ENCODE measurements at places on chromosomes 12 and 14.

DNA sequence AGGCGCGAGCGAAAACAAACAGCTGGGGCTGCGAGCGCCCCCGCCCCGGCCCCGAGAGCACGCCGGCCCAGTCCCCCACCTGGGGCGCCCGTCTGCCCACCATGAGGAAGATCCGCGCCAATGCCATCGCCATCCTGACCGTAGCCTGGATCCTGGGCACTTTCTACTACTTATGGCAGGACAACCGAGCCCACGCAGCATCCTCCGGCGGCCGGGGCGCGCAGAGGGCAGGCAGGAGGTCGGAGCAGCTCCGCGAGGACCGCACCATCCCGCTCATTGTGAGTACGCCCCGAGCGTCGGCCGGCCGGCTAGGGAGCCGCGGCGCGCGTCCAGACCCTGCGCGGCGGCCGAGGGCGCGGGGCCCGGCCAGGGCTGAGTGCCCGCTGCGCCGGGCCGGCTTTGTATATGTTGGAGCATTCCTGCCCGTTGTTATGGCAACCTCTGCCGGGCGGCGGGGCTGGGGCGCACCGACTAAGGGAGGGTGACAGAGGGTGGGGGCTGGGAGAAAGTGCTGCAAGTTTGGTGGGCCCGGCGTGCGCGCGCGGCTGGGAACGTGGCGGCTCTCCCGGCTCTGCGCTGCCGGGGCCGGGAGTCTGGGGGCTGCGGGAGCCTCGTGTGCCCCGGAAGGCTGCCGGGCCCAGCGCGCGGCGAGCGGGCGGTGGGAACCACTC lies 367 bp downstream of the GALNT16 start:
- DNase-seq: no peak

- no peak for DNase-seq
Measured at GRCh38 chr14:105010891-105011291, 10.0 kb downstream of the CDCA4 start.

- peak; percentile 69 for DNase-seq
Measured at GRCh38 chr14:103544388-103545218, 15.6 kb downstream of the TRMT61A start.

DNA sequence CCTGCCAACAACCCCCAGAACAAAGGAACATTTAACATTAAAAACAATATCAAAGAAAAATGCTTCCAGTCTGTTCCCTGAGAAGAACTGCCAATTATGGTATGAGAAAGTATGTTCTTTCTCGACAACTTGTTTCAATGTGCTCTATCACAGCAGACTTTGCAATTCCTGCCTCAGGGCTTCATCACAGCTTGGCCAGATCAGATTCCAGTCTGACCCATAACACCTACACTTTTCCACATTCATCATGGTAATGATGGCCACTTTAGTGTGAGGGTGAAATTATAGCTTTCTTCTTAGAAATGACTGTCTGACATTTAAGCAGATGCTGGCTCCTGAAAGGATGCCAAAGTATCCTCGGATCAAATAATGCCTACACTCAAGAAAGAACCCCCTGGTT lies 17.0 kb downstream of the NEK9 start:
- DNase-seq: no peak

GRCh38 chr12:111457071-111457470 lies 51.3 kb downstream of the SH2B3 start:
- no peak for DNase-seq

- DNase-seq: no peak
Measured at GRCh38 chr14:22265319-22266141, 323.5 kb downstream of the DAD1 start.

- DNase-seq: no peak
Measured at GRCh38 chr14:101019990-101020710, 116.6 kb upstream of the RTL1 start.

DNA sequence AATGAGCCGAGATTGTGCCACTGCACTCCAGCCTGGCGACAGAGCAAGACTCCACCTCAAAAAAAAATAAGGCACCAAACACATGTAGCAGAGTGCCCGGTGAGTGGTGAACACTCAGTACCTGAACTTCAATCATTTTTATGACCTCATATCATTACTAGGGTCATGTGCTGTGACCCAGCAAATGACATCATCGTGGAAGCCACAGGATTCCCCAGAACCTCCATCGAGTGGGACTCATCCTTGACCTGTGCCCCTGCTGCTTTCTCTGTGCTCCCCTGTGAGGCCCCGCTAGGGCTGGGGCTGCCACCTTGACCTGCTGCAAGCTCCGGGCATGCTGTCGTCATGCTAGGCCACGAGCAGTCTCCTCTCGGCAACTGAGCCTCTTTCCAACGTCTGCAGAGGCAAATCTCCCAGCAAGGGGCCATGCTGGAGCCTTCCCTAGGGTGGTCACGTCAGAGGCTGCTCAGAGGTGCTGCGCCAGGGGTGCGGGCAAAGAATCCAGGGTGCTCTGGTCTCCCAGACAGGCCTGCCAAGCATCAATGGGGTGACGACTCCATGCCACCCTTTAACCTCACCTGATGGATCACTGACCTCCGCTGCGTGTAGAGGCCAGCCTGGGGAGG lies 18.5 kb downstream of the GLTP start:
- no peak for DNase-seq

- DNase-seq: no peak
Measured at GRCh38 chr14:103014466-103015228, 42.7 kb downstream of the CDC42BPB start.

DNA sequence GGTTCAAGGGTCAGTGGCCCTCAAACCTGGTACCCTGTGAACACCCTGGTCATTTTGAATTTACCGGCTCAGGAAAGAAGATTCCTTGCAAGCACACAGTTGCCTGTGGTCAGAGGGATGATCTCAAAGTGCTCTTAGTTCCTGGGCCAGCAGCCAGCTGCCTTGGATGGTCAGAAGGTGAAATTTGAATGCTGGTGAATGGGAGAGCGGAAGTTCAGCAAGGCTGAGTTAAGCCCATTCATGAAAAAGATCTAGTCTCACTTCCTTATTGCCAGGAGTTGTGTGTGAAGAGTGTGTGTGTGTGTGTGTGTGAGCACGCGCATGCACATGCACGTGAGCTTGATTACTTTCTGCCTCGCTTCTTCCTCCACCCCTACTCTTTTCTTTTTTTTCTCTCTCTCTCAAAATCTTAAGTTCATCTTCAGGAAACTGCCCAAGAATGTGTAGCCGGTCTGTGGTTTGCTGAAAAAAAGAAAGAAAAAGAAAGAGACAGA lies 155.5 kb upstream of the CCND2 start:
- DNase-seq: no peak
